ENCODE measurements at places on chromosomes 16 and 17.

DNA sequence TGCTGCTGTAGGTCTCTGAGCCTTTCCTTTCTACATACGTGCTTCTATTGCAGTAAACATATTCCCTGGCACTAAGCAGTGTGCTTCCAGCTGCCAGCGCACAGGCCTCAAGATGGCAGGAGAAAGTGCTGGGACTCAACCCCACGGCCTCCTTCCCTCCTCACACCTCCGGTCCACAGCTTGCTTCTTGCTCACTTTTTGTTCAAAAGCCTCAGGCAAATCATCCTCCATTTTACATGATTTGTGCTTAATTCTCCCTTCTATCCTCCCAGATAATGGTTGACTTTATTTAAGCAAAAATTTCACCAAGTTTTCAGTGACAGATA lies 5.4 kb downstream of the CDK5R1 start:
- no peak for DNase-seq

GRCh38 chr16:74756203-74756602 lies 18.4 kb downstream of the FA2H start:
- DNase-seq = no peak

DNA sequence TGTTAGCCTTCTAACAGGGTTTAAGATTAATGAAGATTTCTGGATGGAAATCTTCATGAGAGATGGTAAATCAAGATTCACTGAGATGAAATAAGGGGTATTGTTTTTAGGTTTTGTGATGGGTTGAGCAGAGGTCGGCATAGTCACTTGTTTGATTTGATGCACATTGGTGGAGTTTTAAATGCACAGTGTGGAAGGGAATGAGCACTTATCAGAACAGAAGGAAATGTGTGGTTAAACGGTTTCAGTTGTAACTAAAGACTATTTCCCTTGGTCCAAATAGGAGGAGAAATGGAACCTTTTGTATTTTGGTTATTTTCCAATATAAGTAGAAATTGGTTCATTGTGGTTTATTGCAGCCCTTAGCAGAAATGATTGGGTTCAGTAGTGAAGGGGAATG lies 34.1 kb downstream of the CBFB start:
- DNase-seq = no peak

GRCh38 chr17:13538841-13539411 lies 62.8 kb downstream of the HS3ST3A1 start:
- no peak for DNase-seq

DNA sequence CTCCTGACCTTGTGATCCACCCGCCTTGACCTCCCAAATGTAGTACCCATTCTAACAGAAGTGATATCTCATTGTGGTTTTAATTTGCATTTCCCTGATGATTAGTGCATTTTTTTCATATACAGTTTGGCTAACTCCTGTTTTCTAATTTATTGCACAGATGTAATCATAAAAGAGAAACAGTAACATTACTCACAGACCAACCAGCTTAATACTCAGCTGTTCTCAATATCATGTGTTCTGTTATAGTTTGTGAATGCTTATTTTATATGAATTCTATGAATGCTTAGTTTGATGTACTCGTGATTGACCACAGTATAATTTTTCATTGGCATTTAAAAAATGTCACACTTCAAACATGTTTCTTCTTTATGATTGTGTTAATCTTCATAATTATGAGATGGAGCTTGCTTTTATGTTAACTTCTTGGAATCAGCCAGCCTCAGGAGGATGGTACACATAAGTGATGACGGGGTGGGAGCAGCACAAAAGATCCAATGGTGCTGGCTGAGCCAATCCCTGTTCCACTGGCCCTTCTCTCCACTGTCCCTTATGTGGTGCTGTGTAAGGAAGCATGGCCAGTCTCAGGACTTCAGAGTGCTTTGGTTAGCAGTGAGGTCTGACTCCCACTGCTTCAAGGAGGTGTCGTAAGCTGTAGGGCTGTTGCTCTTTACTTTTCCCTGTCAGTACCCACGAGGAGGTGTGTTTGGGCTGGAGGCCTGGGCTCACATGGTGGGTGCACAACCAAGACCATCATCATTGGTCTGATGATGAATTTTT lies 191.0 kb downstream of the SPECC1 start:
- no peak for DNase-seq

GRCh38 chr17:30379303-30379902 lies 676 bp downstream of the CPD start:
- DNase-seq = no peak

- no peak for DNase-seq
These were observed 468.7 kb upstream of the C16orf82 start for GRCh38 chr16:26598061-26598460.
